ENCODE measurements at places on chromosomes 4 and X.

DNA sequence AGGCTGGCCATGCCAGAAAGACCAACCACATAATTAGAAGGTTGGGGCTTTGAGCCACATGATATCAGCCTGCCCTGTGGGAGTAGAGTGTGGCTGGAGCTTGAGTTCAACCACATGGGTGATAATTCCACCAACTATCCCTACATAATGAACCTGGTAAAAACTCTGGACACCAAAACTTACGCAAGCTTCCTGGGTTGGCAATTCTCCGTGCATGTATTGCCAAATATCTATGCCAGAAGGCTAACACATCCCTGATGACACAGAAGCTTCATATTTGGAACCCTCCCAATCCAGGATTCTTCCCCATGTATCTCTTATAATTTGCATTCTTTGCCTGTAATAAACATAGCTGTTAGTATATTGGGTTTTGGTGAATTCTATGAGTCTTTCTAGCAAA lies 68.2 kb downstream of the FUNDC1 start:
- no peak for DNase-seq

- no peak for DNase-seq
Measured at GRCh38 chr4:60744767-60745166, 455.4 kb upstream of the ADGRL3 start.

DNA sequence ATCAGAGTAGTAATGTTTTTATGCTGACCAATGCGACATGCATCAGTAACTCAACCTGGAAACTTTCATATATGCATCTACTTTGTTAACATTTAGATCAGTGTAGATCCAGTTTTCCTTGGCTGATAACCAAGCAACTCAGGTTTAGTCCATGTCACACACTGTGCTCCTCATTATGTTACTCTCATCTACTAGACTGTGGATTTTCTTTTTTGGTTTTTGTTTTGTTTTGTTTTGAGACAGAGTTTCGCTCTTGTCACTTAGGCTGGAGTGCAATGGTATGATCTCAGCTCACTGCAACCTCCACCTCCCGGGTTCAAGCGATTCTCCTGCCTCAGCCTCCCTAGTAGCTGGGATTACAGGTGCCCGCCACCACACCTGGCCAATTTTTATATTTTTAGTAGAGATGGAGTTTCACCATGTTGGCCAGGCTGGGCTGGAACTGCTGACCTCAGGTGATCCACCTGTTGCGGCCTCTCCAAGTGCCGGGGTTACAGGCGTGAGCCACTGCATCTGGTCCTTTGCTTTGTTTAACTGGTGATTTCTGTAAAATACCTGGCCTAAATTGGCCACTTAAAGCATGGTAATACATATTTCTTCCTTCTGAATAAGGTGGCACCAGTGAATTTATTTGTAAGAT lies 48.6 kb downstream of the SMARCAD1 start:
- no peak for DNase-seq

GRCh38 chr4:185623444-185624258 lies 88.3 kb upstream of the PDLIM3 start:
- no peak for DNase-seq

Data from OCI-M1 (cell line).